Stimulated activated CD4-positive, alpha-beta T cell treated with anti-CD3 and anti-CD28 coated beads, Interleukin-1b, Interleukin-23, amount 100 ng/mL, for 1 hour (primary cell): ENCODE measurements at places on chromosomes 4 and X.

DNA sequence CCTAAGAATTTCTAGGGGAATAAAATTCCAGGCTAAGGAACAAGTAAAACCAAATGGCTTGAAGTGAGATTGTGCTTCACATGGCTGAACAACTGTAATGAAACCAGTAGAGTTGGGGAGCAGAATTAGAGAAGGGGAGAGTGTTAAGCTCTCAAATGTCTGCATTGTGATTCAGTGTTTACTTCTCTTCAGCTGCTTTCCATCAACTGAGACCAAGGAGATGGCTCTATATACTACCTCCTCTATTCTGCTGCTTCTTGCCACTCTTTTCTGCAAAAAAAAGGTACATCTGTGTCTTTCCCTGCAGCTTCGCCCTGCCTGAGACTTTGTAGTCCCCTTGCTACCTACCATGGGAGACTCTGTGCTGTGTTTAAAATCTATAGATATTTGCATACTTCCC is 73.5 kb downstream of the WDFY3 start:
- DNase-seq = no peak

DNA sequence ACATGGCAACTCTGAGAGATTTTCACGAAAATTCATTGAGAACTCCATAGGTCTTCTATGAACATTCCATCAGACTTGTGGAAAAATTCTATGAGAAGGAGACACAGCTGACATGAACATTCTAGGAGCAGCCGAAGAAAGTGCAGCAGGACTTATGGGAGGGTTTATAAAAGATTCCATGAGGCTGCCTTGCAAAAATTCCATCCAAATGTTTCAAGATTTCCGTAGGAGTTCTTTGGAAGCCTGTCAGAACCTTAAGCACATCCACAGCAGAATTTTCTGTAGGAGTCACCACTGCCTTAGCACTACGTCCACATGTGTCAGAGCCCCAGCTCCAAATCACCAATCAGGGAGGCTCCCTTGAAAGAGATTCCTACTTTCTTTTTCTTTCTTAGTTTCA is 67.0 kb upstream of the MSX1 start:
- DNase-seq = no peak

- no peak for DNase-seq
These were observed 31.8 kb upstream of the ZCCHC13 start for GRCh38 chrX:74272230-74272629.

- no peak for DNase-seq
These were observed 53.7 kb downstream of the ANAPC10 start for GRCh38 chr4:145044341-145044740.

- DNase-seq = no peak
These were observed 263.4 kb downstream of the GLUD2 start for GRCh38 chrX:121310820-121311219.

DNA sequence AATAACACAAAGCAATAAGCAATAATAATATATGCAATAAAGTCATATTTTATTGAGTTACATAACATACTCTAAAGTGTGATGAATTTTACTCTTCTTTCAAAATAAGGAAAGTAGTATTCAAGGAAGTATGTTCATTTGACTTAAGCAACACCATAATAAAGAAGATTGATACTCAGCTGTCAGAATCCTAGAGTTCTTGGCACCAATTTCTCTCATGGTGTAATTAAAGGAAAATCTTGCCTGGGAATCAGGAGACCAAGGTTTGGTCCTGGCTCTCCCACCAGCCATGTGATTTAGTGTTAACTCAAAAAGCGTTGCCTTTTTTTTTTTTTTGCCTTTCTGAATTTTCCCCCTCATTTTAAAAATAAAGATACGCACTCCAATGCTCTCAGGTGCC is 17.1 kb downstream of the MYOZ2 start:
- no peak for DNase-seq

GRCh38 chrX:9312922-9313867 is 151.7 kb upstream of the TBL1X start:
- peak; percentile 20 for DNase-seq

GRCh38 chr4:159105761-159106243 is 2.9 kb downstream of the RAPGEF2 start:
- no peak for DNase-seq

DNA sequence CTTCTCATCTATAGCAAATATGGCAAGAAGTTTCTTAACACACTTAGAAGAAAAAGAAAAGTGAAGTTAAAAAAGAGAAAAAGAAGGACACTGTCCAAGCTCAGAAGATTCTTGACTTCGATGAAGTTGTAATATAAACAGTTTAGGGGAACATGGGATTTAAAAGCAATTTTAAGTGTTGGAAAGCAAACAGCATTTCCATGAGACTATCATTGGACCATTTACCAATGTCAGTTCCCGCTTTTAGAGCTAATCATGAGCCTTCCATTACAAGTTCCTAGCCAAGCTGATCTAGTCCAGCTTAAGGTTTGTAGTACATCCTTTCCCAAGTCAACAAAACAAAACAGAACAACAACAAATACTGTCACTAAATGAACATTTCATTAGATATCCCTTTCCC is 45.1 kb upstream of the FGF2 start:
- no peak for DNase-seq

DNA sequence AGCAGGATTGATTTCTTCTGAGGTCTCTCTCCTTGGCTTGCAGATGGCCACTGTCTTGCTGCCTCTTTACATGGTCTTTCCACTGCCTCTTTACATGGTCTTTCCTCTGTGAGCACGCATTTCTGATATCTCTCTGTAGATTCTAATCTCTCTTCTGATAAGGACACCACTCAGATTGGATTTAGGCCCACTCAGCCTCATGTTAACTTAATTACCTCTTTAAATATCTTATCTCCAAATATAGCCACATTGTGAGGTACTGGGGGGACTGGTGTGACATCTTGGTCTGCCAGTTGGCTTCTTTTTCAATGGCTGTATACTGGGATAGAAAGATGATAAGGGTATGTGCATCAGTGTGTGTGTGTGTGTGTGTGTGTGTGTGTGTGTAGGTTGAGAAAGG is 153.7 kb downstream of the AWAT2 start:
- DNase-seq = no peak

DNA sequence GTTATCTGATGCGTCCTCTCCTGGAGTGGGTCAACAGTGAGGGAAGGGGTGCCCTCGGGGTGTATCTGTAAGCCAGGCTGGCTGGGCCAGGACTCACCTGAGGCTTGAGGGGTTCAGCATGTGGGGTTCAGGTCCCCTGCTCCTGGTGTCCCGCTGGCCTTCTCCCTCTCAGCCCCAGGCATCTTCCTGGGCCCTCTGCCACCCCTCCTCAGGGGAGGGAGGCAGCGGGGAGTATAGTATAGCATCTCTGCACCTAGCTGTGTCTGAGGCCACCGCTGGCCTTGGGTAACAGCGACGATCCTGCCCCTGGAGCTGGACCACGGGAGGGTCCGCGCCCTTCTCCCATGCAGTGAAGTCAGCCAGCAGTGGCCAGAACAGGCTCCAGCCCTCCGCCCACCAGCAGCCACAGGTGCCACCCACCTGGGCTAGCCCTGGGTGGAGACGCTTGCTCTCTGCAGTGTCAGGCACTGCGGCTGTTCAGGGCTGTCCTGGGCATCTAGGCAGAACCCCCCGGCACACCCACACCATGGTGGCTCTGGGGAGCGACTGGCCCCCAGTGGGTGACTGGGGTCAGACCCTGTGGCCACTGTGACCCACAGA is 110.7 kb upstream of the NKX1-1 start:
- no peak for DNase-seq

DNA sequence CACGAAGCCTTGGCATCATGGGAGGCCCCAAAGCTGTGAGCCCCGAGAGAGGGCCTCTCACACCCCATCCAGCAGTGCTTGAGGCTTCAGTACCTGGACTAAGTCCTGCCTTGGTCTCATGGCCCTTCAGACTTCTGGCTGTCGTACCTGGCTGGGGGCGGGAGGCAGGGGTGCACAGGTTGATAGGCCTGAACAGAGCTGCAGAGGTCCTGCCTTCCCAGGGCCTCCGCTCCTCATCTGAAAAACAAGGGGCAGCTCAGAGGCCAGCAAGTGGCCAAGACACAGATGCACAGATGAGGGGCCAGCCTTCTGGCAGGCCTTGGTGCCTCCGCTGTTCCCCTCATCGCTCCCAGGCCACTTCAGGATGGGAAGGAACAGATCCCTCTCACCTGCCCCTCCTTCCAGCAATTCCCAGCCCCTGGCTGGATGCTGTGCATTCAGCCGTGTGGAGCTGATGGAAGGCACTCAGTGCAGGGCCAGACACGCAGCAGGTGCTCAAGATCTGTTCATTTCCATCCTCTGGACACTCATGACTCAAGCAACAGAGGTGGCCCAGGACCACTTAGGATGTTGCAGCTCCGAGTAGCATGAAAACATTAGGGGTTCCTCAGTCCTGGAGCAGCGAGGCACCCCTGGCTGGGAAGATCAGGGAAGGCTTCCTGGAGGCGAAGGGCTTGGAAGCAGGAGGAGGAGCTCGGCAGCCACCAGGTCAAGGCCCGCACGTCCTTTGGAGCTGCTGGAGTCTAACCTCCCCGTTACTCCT is 1.4 kb downstream of the ZNF185 start:
- DNase-seq = no peak

DNA sequence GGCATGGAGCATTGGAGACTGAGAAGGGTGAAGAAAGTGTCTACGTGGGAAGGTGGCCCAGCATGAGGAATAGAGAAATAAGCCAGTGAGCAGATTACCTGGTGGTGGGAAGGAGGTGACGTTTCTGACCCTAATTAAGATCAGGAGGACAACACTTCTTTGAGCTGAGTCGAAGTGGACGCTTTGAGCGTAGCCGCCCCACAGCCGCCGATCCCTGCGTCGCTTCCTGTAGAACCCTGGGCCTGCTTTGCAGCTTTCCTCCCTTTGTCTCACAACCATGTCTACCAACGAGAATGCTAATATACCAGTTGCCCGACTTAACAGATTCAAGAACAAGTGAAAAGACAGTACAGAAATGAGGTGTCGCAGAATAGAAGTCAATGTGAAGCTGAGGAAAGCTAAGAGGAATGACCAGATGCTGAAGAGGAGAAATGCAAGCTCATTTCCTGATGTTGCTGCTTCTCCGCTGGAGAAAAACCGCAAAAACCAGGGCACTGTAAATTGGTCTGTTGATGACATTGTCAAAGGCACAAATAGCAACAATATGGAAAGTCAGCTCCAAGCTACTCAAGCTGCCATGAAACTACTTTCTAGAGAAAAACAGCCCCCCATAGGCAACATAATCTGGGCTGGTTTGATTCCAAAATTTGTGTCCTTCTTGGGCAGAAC is 6.4 kb upstream of the ANTXR2 start:
- no peak for DNase-seq

DNA sequence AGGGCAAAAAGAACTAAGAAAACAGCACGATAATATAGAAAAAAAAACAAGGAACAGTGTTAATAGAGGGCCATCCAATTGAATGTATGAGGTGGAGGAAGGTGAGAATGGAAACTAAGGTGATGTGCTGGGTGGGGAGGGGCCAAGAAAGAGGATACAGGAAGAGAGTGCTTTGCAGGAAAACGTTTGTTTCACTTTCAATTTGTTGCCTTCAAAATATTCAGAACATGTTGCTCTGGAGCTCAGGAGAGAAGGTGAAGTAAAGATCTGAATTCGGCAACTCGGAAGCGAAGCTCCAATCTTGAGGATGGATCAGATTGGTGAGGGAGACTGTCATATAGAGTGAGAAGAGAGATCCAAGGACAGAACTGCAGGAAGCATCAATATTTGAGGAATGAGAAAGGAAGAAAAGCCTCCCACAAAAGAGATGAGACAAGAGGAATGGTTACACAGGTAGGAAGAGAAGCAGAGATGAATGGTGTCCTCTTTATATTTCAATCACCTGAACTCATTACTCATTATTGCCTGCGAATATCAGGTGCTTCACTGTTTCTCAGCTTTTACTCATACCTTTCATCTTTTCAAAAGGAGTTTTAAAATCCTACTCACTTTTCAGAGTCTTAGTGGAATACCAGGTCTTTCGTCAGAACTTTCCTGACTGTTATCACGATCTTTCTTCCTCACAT is 14.7 kb upstream of the SEC24D start:
- DNase-seq = no peak
